ENCODE measurements at places on chromosomes 5 and 9.

DNA sequence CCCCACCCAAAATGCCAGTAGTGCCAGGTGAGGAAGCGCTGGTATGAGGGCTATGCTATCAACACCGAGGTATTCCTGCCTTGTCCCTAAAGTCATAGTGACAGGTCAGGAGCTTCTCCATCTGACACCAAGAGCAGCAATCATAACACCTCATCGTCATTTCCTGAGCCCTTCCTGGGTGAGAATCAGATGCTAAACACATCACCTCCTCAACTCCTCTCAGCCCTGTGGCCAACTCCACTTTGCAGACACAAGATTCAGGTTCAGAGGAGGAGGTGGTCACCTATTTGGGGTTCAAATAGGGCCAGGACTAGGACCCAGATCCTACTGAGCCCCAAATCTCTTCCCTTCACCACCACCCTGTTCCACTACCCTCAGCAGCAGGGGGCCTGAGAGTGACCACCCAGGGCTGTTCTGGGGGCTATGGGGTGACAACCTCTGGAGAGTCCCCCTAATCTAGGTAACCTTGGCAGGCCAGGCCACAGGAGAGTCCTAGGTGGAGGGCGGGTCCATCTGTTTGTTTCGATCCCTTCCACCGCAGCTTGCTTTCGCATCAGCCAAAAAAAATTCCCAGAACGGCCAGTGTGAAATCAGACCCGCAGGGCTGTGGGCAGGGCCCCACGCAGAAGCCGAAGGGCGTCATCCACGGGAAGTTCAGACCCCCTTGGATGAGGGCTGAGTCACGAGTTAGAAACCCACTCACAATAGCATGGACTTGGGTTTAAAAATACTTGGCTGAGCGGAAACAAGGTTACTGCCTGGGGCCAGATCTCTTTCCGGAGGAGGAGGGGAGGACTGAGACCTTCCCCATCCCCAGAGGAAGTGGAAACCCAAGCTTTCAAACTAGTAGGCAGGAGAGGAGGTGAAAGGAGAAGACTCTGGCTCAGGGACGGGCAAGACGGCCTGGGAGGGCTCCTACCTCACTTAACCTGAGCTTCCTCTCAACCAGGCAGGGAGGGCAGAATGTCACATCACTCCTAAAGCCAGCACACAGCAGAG is 8.7 kb downstream of the STK10 start:
- no peak for DNase-seq

DNA sequence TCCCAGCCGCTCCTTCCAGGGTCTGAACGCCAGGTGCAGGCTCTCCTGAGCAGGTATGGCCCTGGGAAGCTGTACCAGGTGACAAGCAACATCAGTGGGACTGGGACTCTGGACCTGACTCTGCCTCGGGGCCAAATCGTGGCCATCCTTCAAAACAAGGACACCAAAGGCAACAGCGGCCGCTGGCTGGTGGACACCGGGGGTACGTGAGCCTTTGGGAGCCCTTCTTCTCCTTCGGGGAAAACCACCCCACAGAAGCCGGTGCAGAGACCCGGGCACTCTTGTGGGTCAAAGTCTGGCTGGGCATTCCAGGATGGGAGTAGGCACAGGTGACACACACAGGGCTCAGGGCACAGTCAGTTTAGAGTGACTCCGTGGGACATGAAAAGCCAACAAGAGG is 45.8 kb downstream of the ARHGEF37 start:
- no peak for DNase-seq

DNA sequence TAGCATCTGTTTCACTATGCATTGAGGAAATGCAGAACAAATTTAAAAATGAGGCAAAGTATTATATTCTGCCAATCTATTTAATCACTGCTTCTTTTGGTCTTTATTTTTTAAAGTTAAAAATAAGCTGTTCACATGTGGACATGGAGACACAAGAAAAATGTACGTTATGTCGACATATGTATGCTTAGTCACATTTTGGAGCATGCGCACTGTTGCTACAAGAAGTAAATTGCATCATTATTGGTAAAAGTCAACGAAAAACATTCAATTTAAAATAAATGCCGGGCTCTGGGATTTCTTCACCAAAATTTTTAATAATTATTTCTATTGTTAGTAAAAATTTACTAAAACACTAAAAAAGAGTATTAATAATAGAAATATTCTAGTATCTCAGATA is 876.3 kb upstream of the CTNND2 start:
- DNase-seq: no peak

GRCh38 chr9:69014013-69014412 is at the start of gene PRKACG:
Gene PRKACG (minus strand): TSS chr9:69014113. CDS start chr9:69014092, 21 bp downstream.
- DNase-seq: no peak

GRCh38 chr5:88661806-88662207 is 221.2 kb downstream of the MEF2C start:
- no peak for DNase-seq

DNA sequence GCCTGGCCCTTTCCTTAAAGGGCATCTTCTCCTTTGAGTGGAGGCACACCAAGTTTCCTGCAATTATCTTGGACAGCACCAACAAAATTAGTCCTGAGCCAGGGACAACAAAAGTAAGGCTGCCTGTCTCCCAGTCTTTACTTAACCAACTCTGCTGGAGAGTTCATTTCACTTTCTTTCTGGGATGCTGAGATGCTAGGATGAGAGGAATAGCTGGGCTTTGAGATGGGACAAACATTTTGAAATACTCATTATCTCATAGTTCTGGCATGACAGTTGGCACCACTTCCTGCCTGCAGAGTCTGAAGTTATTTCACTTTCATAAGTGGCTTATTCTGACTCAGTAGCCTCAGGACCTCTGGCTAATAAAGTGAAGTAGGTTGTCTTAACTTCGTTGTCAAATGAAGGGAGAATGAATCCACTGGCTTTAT is 157.0 kb downstream of the C9orf152 start:
- no peak for DNase-seq

DNA sequence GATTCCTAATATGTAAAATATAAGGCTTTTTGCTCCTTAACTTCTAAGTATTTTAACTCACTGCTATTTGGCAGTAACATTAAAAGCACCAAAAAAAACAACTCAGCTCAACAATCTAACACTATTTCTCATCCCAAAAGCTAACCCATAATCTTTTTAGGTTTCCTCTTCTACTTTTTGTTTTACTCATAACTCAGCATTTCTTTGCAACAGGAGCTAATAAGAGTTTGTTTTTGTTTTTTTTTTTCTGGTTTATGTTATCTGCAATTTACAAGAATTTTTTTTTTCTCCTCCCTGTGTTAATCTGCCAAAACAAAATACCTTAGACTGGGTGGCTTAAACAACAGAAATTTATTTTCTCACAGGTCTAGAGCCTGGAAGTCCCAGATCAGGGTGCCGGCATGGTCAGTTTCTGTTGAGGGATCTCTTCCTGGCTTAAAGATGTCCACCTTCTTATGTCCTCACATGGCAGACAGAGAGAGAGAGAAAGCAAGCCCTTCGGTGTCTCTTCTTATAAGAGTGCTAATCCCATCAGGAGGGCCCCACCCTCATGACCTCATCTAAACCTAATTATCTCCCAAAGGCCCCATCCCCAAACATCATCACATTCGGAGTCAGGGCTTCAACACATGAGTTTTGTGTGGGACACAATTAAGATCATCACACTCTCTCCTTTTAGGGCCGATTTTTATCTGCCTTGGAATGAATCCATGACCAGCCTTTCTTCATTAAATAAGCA is 31.2 kb downstream of the ARL15 start:
- DNase-seq: no peak

GRCh38 chr9:95778957-95779356 is 96.5 kb upstream of the ERCC6L2 start:
- no peak for DNase-seq

DNA sequence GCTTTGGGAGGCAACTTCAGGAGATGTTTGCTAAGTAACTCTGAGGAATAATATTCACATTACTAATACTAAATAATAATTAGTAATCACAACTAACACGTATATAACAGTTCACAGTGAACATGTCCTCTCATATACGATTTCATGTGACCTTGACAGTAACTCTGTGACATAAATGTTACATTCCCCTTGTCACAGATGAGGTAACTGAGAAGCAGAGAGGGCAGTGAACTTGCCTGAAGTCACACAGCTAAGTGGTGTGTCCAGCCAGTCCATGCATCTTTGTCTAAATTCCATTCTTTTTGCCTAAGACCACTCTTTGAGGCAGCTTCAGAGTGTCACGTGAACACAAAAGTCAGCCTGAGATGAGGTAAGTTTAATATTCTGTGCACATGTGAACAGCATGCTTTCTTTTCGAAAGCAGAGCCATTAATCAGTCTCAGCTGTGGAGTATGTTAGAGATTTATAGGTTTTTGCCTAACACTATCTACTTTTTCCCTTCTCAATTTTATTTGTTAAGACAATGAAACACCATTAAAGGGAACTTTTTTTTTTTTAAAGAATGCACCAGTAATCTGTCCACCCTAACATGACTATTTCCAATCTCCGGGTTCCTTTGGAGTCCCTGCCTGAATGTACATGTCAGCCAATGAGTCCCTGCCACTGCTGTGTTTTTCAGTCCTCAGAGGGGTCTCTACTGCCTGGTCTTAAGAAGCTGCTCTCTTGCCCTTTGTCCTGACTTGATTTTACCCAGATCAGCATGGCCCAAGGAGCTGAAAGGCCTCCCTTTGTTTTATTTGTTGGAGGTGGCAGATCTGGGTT is 43.5 kb downstream of the SH3PXD2B start:
- DNase-seq: no peak

GRCh38 chr9:90909225-90909624 is 107.6 kb downstream of the SYK start:
- DNase-seq: no peak

DNA sequence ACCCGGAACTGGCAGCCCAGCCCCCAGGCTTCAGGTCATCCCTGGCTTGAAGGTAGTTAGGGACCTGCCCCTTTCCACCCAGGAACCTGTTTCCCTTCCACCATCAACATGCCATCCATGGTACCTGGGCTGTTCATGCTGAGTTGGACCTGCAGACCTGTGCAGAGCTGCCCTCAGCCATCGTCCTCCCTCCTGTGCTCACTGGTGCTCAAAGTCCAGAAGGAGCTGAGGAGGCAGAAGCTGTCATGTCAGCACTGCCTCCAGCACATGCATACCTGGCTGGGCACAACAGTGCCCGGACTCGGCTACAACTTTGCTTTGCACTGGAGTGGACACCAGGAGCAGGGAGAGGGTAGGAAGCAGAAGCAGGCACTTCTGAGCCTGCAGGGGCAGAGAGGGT is 36.2 kb downstream of the BTNL8 start:
- no peak for DNase-seq

GRCh38 chr5:160092514-160092913 is 26.7 kb downstream of the PWWP2A start:
- DNase-seq: no peak
